ENCODE measurements at places on chromosomes 11 and 22.

DNA sequence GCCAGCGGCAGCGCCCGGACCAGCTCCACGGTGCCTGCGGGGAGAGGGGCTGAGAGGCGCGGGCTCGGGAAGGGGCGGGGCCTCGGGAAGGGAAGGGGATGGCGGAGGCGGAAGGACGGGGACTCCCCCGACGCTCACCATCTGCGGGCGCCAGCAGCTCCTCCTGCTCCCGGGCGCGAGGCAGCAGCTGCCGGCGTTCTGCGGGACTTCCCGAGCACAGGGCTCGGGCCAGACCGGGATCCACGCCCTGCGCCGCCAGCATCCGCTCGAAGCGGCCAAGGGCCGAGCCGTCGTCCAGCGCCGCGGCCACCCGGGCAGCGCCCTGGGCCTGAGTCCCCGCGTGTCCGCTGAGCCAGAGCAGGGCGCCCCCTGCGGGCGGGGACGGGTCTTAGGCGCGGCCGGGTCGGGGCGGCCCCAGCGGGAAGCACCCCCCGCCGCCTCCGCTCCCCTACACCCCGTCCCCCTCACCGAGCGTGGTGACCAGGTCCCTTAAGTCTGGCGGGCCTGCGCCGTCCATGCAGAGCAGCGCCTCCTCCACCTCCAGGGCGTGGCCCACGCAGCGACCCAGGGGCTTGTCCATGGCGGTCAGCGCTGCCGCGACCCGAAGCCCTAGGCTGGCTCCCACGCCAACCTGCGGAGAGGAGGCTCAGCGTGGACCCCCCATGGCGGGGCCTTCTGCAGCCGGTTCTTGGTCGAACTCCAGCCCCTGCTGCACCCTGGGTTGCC, 873 bp upstream of the SCO2 start:
- DNase-seq, result peak; percentile 58

GRCh38 chr22:33129621-33130020, 71.4 kb upstream of the SYN3 start:
- DNase-seq, result no peak

DNA sequence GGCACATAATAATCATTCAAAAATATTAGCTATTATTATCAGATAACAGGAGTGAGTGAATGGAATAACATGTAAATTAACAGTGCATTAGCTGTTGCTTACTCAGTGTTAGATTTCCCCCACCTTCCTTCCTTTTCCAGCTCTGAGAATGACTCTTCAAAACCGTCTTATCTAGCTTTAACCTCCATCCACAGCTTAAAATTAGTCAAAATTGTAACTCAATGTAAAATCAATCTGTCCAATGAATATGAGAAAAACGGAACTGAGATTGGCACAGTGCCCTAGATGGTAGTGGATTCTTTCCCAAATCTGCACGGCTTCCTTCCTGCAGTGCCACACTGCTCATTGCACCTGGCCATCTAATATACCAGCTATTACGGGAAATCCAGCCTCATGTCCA, 156.8 kb upstream of the BDNF start:
- no peak for DNase-seq

DNA sequence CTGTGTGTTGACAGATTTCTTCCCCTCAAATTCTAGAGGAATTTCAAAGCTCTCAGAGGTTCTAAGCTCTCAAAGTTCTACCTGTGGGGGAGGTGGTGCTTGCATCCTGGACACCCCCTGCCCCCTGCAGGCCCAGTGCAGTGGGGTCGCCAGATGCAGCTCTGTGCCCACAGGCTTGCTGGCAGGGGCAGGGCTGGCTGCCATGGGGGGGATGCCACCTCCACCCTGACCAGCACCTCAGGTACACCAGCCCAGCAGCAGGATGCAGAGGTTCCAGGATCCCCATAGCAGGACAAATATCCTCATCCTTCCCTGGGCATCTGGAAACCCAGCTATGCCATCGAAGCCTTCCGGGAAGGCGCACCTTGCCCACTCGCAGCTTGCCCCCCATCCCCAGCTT, 91.1 kb downstream of the BRD1 start:
- no peak for DNase-seq

- DNase-seq, result peak; percentile 90
These were observed 19.9 kb downstream of the PACSIN2 start for GRCh38 chr22:42994917-42995562.

DNA sequence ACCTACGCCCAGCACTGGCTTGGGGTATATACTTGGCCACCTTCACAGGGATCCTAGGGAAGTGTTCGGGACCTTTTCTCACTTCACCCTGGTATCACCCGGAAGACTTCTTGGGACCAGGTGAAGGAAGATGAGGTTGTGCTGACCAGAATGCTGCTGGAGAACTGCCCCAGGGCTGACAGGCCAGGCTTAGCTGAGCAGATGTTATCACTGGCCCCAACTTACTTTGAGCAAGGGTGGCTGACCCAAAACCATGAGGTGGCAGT, 4.5 kb downstream of the FTH1 start:
- no peak for DNase-seq

DNA sequence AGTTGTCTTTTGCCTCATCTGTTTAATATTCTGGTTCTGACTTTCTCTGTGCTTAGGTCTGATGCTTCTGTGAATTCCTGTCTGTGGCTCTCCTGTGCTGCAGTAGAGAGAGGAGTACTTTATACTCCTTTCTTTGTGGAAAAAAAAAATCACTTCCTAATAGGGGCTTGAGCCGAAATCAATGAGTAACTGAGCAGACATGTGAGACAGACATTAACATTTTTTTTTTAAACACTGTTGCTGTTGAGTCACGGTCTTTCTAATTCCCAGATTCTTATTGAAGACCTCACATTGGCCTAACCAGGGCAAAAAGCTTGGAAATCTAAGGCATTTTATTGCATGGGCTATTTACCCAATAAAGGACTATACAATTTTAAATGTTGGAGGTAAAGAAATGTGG, 86.1 kb downstream of the GRM5 start:
- no peak for DNase-seq

- no peak for DNase-seq
These were observed 6.6 kb downstream of the PITPNM1 start for GRCh38 chr11:67498544-67498972.

DNA sequence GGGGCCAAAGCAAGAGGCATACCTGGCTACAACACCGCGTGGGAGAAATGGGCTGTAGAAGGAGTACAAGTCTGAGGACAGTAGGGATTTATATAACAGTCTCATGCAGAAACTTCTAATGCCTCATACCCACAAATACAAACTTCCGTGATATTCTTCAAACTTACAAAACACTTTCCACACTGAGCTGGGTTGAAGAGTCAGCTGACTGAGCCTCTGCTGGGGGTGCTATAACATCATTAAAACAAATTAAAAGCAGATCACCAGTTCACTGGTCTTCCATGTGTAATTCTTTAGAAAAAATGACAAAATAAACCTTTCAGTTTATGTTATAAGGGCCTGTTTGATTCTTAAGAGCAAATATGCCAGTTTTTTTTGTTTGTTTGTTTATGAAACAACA, 92.0 kb downstream of the MUC15 start:
- no peak for DNase-seq

- no peak for DNase-seq
These were observed 2.3 kb downstream of the ADORA2A start for GRCh38 chr22:24429411-24430365.

GRCh38 chr11:17591293-17591692, 44.2 kb downstream of the OTOG start:
- DNase-seq, result no peak

GRCh38 chr11:122977470-122978298, 4.0 kb downstream of the BSX start:
- DNase-seq, result no peak

GRCh38 chr22:41963453-41964111, 5.7 kb upstream of the SEPTIN3 start:
- no peak for DNase-seq

- DNase-seq, result no peak
These were observed 2.4 kb upstream of the E2F8 start for GRCh38 chr11:19243143-19243542.

GRCh38 chr11:36098087-36098486, 154.2 kb downstream of the LDLRAD3 start:
- DNase-seq, result no peak

DNA sequence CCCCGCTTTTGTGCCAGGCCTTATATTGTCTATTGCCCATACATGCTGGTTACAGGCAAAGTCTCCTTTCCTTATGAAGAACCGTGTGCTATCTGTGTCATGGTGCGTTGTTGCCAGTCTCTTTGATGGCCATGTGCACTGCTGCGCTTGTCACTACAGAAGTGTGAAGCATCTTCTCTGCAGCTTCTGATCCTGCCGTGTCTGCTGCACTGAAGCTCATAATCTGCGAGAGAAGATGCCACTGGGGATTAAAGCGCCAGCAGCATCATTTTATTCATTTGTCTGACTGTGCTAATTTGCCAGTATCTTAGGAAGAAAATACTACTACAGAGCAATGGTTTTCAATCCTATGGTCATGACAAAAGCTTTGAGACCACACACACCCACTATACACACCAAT, 330.1 kb downstream of the FAT3 start:
- DNase-seq, result no peak

DNA sequence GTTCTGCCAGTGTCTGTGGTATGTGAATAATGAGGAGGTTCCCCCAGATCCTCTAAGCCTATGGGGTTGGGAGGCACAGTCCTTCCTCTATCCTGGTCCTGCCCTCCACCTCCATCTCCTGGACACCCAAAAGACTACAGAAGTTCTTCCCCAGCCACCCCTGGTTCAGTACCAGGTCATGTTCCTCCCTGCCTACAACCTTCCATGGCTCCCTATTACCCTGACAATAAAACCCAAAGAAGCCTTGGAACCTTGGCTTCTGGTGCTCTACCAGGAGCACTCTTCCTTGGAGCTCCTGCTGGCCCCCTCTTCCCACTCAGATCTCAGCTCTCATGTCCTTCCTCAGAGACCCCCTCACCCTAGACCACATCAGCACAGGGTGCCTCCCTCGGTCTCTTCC, 12.9 kb downstream of the TRPM5 start:
- no peak for DNase-seq

GRCh38 chr11:46003572-46003971, 81.1 kb downstream of the LARGE2 start:
- DNase-seq, result peak; percentile 32

DNA sequence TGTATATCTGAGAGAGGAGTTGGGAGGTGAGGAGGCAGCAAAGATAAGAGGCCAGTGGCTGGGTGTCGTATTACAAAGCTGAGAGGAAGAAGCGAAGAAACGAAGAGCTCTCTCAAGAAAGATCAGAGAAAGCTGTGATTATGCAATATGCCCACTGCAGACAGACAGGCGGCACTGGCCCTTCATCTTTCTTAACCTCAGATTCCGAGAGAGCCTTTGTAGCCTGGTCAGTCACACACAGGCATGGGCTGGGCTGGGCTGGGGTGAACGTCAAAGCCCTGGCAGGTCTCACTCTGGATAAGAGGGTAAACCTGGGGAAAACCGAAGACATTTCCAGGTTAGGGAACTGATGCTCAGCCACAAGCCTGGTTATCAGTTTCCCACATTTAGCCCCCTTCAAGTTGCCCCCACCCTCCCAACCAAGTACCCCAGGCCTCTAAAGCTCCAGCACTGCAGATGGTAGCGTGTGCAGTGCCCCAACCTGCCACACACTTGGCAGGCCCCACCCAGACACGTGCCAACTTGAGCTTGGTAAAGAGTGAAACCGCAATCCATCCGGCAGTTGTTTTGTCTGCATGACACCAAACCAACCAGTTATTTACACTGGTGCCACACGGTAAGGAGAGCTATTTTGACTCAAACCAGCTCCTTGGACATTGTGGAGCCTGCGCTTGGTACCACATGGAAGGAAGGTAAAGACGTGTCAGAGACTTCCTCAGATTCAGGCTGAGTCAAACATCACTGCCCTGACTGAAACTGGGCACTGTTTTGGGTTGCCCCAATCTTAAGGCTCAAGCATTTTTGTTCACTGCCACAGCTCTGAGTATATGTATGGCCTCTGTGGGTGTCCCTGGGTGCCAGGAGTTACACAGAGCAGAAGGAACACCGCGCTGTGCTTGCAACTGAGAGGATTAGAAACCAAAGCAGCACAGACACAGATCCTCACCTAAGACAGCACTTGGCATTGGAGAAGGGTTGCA, 135.9 kb downstream of the FDX1 start:
- no peak for DNase-seq

DNA sequence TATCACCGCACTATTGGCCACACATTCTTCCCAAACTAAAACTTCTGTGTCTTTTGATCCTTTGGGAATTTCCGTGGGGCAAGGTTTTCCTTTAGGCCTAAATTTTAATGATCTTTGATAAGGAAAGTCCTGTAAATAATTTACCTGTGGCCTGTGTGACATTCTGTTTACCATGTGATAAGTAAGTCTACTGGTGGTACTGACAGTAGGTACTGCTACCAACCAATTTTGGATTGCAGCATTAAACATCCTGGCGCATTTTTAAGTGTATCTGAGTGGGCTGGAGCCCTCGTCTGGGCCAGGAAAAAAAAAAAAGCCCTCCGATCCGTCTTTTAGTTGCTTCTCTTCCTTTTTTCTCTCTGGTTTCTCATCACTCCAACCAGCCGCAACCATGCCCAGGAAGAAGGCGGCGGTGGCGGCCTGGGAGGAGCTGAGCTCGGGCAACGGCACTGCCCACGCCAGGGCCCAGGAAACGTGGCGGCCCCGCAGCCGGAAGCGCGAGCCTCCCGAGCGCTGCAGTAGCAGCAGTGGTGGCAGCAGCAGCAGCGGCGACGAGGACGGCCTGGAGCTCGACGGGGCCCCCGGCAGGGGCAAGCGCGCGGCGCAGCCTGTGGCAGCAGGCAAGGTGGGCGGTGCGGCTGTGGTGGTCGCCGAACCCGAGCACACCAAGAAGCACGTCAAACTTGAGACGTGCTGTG, 33.6 kb downstream of the ASRGL1 start:
- no peak for DNase-seq

DNA sequence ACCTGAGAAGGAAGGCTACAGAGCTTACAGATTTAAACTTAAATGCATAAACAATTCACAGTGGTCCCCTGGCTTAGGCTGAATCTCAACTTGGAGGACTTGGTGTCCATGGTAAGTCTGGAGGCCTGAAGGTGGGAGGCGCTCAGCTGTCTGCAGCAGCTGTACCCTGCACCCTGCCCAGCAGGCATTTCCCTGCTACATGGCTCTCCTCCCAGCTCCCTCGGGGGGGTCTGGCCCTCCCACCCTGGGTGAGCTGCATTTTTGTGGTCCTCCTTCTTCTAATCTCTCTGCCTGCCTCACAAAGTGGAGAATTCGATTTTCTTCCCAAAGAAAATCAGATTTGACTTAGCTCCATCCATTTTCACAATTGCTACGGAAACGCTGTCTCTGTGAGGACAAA, 273.2 kb downstream of the KIRREL3 start:
- no peak for DNase-seq

GRCh38 chr11:120073196-120073595, 64.7 kb downstream of the TRIM29 start:
- no peak for DNase-seq

DNA sequence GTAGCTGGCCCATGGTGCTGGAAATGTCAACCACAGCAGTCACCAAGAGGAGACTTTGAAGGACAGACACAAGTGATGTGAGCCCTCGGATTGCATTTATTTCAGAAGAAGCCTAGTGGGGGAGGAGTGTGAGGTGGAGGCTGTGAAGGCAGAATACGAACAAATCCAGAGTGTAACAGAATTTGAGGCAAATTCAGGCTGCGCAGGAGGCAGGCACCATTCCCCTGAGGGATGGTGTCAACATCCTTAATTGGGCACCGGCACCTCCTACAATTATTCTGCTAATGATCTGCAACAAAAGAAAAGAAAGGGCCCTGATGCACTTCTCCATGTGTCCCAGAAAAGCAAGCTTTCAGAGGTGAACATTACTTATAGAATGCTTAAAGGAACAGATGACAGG, 32.2 kb downstream of the CWC15 start:
- DNase-seq, result no peak

Measured in HCEC 1CT (cell line).